Cerebellar nuclear complex (tissue), 1 donor: ENCODE measurements at places on chromosomes 3 and 15.

DNA sequence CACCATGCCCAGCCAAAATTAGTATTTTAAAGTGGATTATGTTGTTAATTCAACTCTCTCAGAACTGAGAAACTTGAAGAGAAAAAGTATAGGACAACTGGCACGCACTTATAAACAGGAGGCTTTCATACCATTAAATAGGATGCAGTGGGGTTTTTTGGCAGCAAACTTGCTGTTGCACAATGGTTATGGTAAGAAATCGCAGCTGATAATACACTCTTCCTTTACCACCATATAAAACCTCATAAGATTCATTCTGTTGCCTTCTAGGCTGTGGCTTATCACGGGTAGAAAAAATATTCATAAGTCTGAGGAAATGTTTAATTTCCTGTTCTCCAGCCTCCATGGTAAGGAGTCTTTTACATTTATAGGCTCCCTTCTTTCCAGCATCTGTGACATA lies 95.3 kb downstream of the TMCO5A start:
- DNase-seq: no peak

DNA sequence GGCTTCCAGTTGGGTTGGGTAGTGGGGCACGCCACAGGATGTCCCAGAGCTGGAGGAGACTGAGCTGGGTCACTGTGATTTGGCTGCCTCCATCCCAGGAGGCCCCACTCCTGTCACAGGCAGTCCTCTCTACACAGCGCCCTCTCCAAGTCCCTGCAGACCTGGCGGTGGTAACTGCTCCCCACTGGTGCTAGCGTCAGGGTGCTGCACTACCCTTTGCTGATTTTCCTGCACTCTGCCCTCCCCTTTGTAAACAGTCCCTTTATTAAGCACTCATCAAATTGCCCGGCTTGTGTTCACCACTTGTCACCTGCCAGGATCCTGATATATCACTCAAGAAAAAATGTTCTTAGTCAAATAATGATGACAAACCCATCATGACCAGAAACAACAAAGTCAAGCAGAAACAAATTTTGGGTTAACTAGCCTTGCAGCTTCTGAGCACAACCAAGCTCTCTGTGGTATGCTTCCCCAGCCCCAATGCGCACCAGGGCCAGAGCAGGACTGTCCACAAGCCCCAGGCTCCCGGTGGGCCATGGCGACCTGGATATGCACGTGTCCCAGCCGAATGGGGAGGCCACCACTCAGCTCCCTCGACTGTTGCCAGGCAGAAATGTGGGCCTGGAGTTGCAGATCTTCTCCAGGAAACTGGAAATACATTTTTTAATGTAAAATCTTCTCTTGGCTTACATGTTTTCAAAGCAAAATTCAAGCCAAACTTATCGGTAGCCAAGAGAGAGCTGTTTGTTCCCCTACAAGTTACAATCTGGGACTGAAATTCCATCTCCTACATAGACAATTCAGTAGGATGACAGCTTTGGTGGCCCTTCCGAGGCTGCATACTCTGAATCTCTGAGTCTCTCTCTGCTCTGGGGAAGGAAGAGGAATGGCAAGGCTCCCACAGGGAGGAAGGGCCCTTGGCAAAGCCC lies 24.5 kb downstream of the MEGF11 start:
- no peak for DNase-seq

GRCh38 chr3:24145981-24146822 lies 201.1 kb downstream of the NR1D2 start:
- no peak for DNase-seq

GRCh38 chr3:194933465-194933864 lies 247.8 kb downstream of the FAM43A start:
- no peak for DNase-seq

GRCh38 chr3:169404520-169404890 lies 259.0 kb downstream of the MECOM start:
- DNase-seq: no peak

DNA sequence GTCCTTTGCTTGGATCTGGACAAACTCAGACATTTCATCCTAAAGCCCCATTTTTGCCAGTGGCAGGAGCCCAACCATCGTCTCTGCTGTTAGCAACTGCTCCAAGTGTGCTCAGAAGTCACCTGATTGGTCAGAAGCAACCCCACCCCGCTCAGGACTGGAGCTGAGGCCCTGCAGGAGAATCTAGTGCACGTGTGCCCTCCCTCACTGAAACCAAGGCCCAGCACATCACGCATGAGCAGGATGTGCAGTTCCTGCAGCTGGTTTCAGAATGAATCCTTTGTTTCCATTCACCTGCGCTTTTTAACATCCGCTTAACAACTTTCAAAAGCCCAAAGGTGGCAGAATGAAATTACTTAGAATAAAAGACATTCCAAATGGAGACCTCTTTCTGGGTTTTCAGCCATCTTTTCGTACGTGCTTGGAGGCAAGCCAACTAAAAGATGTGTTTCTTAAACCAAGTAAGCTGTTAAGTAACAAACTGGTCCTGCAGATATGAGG lies 81.2 kb downstream of the SRGAP3 start:
- DNase-seq: no peak

GRCh38 chr3:131141770-131142169 lies 115.1 kb downstream of the NEK11 start:
- DNase-seq: no peak

- DNase-seq: no peak
Measured at GRCh38 chr15:95174301-95175259, 943.2 kb downstream of the MCTP2 start.

DNA sequence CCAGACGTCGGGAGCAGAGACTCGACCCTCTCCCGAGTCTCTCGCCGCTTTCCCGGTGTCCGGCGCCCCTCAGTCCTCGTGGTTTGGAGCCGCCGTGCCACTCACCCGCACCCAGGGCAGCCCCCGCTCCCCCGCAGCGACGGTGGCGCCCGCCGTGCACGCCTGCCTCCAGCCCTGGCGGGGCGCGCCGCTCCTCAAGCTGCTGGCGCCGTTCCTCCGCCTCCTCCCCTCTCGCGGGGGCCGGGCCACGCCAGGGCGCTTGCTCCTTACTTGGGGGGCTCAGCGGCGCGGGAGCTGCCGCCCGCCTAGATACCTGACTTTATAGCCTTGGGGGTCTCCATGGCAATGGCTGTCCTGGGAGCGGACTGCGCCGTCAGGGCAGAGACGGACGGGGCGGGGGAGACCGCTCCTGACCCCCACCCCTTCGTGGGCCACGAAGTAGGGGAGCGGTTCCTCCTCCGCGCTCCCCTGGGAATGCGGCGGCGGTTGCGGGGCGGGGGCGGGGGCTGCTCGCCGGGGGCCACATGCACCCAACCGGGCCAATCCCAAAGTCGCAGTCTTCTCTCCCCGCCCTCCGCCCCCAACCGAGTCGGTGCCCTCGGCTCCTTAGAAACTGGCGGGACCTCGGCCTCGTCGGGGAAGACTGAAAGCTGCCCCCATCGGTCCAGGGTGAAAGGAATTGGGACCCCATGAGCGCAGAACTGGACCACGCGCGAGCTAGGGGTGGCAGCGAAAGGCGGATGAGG lies at the start of gene ANKRD63:
ANKRD63 (minus strand) TSS at position 196 of the 746 bp plus-strand sequence. CDS start 478 bp downstream, outside the sequence.
- no peak for DNase-seq

GRCh38 chr3:177982034-177982433 lies 554.2 kb upstream of the KCNMB2 start:
- DNase-seq: no peak

- DNase-seq: no peak
Measured at GRCh38 chr3:133503409-133503808, 70.1 kb upstream of the CDV3 start.

DNA sequence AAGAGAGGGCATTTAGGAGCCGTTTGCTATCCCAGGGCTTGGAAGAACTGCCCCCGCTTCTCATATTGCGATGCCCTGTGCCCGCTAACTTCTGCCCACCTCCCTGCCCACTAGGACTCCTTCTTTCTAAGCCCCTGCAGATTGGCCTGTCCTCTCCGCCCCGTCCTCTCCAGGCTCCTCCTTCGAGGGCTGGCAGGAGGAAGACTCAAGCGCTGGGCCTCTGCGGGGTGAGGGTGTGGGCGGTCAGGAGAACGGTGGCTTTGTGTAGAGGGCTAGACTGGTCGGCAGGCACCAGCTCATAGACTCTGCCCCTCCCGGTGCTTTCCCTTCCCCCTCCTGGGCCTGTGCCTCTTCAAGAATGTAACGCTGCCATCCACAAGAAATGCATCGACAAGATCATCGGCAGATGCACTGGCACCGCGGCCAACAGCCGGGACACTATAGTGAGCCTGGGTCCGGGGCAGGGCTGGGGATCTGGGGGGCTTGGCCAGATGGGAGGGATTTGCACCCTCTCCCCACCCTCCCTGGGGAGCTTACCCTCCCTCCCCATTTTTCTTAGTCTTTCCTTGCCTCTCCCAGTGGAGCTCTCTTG lies 21.9 kb downstream of the PRKCD start:
- no peak for DNase-seq

- DNase-seq: no peak
Measured at GRCh38 chr15:51398626-51399025, 57.2 kb downstream of the GLDN start.

GRCh38 chr15:27582726-27583410 lies 516.2 kb downstream of the OCA2 start:
- no peak for DNase-seq

GRCh38 chr15:50107157-50107556 lies 11.9 kb downstream of the ATP8B4 start:
- DNase-seq: no peak

DNA sequence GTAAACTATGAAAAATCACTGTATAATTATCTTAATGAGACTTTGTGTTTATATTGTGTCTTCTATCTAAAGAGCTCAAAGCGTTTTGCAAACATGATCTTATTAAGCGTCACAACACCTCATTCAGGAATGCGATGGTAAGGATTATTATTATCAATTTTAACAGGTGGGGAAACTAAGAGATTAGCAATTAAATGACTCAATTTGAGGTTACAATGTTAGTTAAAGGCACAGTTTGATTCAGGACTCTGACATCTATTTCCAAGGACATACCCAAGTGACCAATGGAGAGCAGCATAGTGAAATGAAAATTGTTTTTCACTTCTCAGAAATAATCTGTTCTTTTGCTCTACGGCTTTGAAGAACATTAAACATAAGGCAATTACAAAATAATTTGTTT lies 74.6 kb downstream of the FMN1 start:
- DNase-seq: no peak

DNA sequence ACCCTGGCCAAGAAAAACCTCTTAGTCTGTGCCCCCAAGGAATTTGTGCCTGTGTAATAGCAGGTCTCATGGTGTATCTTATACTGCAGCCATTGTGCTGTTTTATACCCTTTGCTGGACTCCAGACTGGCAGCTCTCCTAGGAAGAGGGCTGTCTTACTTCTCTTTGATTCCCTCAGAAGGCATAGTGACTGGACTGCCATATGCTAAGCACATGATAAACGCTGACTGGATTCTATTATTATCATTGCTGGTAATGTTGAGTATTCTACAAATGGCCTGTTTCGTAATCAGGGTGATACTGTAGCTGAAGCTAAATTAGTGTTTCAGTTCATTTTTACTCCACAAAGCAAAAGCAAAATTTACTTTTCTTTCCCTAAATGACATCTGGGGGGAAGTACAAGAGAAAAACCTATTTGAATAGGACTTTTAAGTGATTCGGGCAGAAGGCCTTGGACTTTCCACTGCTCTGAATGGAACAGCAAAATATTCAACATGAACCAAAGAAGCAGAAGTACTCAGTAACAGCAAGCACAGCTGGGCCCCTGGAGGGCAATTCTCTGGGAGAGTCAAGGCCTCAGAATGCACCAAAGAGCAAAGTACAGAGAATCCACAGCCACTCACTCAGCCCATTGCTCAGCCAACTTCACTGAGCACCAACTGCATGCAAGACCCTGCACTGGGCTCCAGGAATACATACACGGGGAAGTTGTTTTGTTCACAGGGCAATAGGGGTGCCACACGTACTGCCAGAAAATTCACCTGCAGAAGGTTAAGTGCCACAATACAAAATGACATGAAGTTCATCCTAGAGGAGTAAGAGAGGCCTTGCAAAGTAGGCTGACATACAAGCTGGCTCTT lies 7.9 kb upstream of the BCL2A1 start:
- DNase-seq: no peak

DNA sequence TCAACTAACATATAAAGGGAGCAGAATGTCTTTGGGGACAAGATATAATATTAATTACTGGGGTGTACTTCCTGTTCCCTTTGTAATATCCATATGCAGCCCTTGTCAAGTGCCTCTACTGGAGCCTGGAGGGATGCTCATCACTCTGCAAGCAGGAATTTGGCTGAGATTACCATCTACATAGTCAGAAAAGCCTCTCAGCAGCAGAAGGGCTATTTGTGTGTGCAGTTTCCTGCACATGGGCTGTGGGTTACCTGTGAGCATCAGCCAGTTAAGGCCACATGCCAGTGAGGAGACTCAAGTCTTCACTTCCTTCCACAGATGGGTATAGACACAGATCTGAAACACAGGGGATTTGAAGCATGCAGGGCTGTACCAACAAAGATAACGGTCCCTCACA lies 278.1 kb upstream of the PLSCR5 start:
- DNase-seq: peak; percentile 78
